ENCODE measurements at places on chromosomes 16 and 17. TPM values are rescaled to one million over a fixed set of nuclear protein-coding genes. Genes with fewer than 3 reads are reported as not detected.

DNA sequence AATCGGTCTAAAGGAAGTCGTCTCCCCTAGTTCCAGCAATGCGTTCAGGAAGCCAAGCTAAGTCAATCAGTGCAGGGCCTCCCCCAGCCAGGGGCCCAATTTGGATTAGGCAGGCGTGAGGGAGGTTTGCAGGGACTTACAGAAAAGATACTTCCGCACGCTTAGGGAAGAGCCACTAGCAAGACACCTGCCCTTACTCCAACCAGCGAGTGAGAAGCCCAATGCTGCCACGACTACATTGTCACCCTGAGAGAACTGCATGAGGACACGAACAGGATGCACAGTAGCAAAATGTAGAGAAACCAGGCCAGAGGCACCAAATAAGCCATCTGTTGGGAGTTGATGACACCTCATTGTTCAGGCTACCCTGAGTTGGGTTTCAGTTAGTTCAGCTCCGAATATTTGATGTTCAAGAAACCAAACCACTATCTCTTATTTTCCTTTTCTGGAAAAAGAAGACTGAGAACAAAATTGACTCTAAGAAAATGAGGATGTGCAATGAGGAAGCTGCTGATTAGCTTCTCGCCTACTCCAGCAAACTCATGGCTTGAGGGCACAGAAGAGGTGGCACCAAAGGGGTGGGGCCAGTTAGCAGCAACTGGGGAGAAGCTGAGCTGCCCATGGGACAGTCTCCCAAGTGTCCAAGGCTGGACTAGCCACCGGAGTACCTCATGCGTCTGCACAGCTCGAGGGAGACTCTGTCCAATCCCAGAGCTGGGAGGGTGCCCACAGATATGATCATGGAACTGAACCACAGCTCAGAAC, 29.3 kb downstream of the TK2 start:
- H3K4me1 ChIP-seq: peaks cover 17% of the 10 kb centered on the region
- no peaks in the 10 kb centered on the region for H3K27me3 ChIP-seq
- H3K4me3 ChIP-seq: no peak overlapping the region
- peaks cover 8% of the 10 kb centered on the region for H3K36me3 ChIP-seq
- no peak for DNase-seq

DNA sequence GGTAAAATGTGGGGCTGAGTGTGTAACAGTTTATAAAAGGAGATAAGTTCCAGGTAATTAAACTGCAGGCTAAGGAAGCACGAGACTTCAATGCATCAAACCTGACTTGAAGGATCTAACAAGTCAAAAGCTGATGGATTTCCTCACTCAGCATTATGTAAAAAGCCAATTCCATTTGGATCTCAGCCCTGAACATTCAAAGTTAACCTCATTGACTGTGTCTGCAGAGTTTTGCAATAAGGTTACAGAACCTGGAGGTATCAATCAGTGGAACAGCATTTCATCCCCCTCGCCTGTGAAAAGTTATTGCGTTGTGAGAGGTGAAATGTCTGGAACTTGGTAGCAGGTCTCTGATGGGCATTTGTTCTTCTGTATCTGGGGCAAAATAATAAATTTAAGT, 317.8 kb downstream of the GRIN2A start:
- H3K4me3 ChIP-seq: no peak overlapping the region
- H3K27me3 ChIP-seq: no peaks in the 10 kb centered on the region
- no peak for DNase-seq

- no peaks in the 10 kb centered on the region for H3K36me3 ChIP-seq
- H3K4me1 ChIP-seq: no peaks in the 10 kb centered on the region
- no peak for DNase-seq
- no peaks in the 10 kb centered on the region for H3K27me3 ChIP-seq
- H3K4me3 ChIP-seq: no peak overlapping the region
- H3K27ac ChIP-seq: no peak overlapping the region
These were observed 33.3 kb upstream of the DYNLRB2 start for GRCh38 chr16:80507538-80507937.

DNA sequence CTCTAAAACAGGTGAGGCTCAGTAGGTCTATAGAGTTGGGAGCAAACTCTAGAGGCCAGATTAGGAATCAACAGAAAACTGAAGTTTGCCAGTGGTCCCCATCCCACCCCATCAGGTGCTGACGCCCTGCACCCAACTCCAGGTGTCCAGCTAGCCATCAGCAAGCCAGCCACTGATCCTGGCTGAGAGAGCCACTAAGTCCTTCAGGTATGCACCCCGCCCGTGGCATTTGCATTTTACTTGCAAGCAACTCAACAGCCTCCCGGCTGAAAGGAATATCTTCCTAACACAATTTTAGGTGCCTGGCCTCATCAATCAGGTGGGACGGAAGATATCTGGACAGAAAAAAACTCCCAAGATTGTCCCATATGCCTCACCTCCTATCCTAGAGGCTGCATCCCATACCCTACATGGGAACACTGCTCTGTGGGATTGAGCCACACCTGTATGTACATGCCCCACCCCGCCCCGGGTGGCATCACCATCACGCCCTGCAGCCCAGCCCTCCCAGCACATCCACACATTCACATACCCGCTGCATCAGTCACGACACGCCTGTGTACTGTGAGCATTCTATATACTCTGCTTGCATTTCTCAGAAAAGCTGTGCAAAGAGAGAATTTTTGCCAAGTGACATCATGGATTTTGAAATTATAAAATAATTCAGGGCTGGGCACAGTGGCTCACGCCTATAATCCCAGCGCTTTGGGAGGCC, 8.3 kb downstream of the OTOP3 start:
- no peak for DNase-seq
- H3K27ac ChIP-seq: no peak overlapping the region
- H3K4me3 ChIP-seq: no peak overlapping the region
- no peaks in the 10 kb centered on the region for H3K36me3 ChIP-seq
- H3K27me3 ChIP-seq: no peaks in the 10 kb centered on the region

- H3K36me3 ChIP-seq: no peaks in the 10 kb centered on the region
- no peak for DNase-seq
- no peak overlapping the region for H3K4me3 ChIP-seq
- H3K4me1 ChIP-seq: peaks cover 5% of the 10 kb centered on the region
- no peak overlapping the region for H3K27ac ChIP-seq
These were observed 108.5 kb downstream of the COPRS start for GRCh38 chr17:31750578-31750977.

DNA sequence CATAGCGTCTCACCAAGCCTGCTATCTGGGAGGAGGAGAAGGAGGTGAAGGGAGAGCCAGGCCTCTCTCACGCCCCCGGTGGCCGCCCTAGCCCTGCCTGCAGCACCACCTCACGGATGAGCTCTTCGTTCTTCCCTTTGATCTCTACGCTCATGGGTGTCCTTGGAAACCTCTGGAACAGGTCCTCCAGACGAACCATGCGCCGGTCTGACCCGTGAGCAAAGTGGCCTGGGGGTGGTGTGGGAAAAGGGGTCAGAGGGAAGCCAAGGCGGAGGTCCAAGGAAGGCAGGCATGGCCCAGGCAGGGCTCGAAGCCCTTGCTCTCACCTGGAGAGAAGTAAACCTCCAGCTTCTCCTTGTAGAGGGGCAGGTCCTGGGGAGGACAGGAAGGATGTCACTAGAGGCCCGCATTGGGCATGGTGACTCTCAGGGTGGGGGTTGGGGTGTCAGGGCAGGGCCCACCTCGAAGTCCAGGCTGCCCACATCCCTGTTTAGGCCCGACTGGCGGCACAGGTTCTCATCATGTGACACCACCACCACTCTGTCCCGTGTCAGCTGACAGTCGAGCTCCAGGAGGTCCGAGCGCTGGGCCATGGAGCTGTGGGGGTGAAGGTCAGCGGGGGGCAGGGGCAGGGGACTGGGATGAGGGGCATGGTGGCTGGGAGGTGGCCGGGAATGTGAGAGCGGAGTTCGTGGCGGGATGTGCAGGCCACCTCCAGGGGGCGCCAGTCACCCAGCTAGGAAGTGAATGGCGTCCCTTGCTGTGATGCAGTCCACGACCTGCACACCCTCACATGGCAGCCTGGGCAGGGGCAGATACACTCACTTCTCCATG, 923 bp downstream of the GDPD3 start:
- H3K27ac ChIP-seq: no peak overlapping the region
- H3K4me3 ChIP-seq: no peak overlapping the region
- no peaks in the 10 kb centered on the region for H3K4me1 ChIP-seq
- peaks cover 55% of the 10 kb centered on the region for H3K36me3 ChIP-seq

GRCh38 chr17:42878123-42878880, 22.3 kb upstream of the G6PC1 start:
- DNase-seq: no peak
- H3K36me3 ChIP-seq: peaks cover 2% of the 10 kb centered on the region
- H3K27me3 ChIP-seq: no peaks in the 10 kb centered on the region
- no peak overlapping the region for H3K4me3 ChIP-seq

DNA sequence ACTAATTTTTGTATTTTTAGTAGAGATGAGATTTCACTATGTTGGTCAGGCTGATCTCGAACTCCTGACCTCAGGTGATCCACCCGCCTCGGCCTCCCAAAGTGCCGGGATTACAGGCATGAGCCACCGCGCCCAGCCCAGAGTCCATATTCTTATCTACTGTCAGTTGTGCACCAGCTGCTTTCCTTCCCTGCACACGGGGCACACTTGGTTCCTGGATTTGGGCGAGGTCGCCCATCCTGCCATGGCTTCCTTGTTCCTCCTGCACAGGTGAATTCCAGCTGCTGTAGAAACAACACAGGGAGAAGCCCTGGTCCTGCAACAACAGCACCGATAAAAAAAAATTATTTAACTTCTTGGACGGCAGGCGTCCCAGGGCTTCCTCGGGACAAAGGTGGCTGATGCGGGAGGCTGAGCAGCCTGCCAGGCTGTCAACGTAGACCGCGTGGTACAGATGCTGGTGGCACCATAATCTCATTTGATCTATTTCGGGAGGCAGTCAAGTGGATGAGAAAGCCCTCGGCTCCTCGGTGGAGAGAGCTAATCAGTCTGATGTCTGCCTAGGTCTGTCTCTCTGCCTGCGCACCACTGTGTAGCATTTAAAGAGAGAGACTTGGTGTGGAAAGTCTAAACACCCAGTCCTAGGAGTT, 19.1 kb downstream of the RGS9 start:
- no peaks in the 10 kb centered on the region for H3K27me3 ChIP-seq
- H3K4me1 ChIP-seq: no peaks in the 10 kb centered on the region
- no peak for DNase-seq
- H3K36me3 ChIP-seq: no peaks in the 10 kb centered on the region
- no peak overlapping the region for H3K27ac ChIP-seq

- H3K36me3 ChIP-seq: no peaks in the 10 kb centered on the region
- H3K27ac ChIP-seq: no peak overlapping the region
- no peak overlapping the region for H3K4me3 ChIP-seq
- no peaks in the 10 kb centered on the region for H3K27me3 ChIP-seq
These were observed 8.1 kb upstream of the NKD1 start for GRCh38 chr16:50539822-50540710.

- no peak overlapping the region for H3K27ac ChIP-seq
- no peaks in the 10 kb centered on the region for H3K36me3 ChIP-seq
- no peak for DNase-seq
- H3K27me3 ChIP-seq: no peaks in the 10 kb centered on the region
- no peak overlapping the region for H3K4me3 ChIP-seq
These were observed 5.9 kb upstream of the NAGS start for GRCh38 chr17:43998552-43998951.

GRCh38 chr17:33436321-33436720, 143.2 kb upstream of the ASIC2 start:
- no peak overlapping the region for H3K27ac ChIP-seq
- H3K4me1 ChIP-seq: no peaks in the 10 kb centered on the region
- no peak overlapping the region for H3K4me3 ChIP-seq
- no peaks in the 10 kb centered on the region for H3K36me3 ChIP-seq

- H3K36me3 ChIP-seq: peaks cover 20% of the 10 kb centered on the region
- H3K27me3 ChIP-seq: no peaks in the 10 kb centered on the region
- peak overlapping the region; percentile 92 for H3K4me3 ChIP-seq
- H3K27ac ChIP-seq: peak overlapping the region; percentile 100
- DNase-seq: no peak
These were observed 1.1 kb upstream of the ZNF263 start for GRCh38 chr16:3282103-3282729.

GRCh38 chr17:32158870-32159585, 16.7 kb downstream of the RHOT1 start:
- H3K36me3 ChIP-seq: peaks cover 19% of the 10 kb centered on the region
- no peaks in the 10 kb centered on the region for H3K4me1 ChIP-seq
- no peak overlapping the region for H3K27ac ChIP-seq
- no peaks in the 10 kb centered on the region for H3K27me3 ChIP-seq
- no peak for DNase-seq

- no peaks in the 10 kb centered on the region for H3K27me3 ChIP-seq
- H3K4me3 ChIP-seq: no peak overlapping the region
- H3K36me3 ChIP-seq: no peaks in the 10 kb centered on the region
These were observed 144.0 kb upstream of the IRX3 start for GRCh38 chr16:54430491-54431030.

DNA sequence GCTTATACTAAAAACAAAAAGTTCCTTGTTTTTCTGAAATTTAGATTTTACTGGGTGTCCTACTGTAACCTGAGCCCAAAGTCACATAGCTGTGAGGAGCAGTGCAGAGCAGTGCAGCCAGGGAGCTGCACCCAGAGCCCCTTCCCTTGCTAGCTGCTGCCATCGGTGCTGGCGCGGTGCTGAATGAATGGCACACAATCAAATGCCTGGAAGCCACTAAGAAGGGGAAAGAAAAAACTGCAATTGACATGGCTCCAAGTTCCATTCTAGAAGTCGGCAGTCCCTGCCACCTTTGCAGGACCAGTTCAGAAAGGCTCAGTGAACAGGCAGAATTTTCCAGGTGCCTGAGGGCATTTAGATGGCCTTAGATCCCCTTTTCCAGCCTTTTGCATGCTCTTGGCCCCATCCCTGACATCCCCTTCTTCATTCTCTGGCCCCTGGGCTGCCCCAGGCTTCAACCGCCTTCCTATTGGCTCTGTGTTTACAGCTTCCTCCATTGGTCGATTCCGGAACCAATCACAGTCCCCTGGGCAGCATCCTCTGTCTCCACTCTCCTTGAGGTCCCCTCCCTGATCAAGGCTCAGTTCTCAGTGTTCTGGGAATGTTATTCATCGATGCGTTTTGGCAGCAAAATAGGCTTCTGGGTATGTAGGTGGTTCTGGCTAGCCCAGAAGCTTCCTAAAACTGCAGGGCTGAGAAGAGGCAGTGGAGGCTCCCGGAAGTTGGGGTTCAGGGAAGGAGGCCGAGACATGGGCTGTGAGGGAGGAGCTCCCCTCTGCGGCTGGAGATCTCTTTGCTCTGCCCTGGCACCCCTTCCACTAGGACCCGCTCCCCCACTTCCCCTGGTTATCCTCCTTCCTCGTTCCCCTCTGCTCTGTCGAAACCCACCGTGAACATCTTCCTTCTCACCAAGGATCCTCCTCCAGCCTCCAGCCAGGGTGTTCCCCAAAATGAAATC, 37.9 kb downstream of the ATP2C2 start:
- no peaks in the 10 kb centered on the region for H3K4me1 ChIP-seq
- H3K27me3 ChIP-seq: no peaks in the 10 kb centered on the region
- H3K36me3 ChIP-seq: no peaks in the 10 kb centered on the region
- no peak overlapping the region for H3K27ac ChIP-seq
- no peak overlapping the region for H3K4me3 ChIP-seq

Gene TRPV2
- 26.1 TPM for total RNA-seq

Gene CCL2
- 162 TPM for total RNA-seq

Gene EXOC3L1
- 11.2 TPM for total RNA-seq

Gene NFAT5
- 48.9 TPM for total RNA-seq

Gene KRTAP3-2
- not detected for total RNA-seq

Gene C16orf86
- total RNA-seq: 1.6 TPM

Gene MVP
- 244 TPM for total RNA-seq

Gene SCIMP
- total RNA-seq: 0.21 TPM

Gene NUPR1
- 290 TPM for total RNA-seq

Gene SGCA
- 78.5 TPM for total RNA-seq

Measured in ascending aorta (tissue), 2 donors.